Urothelium cell line (cell line): ENCODE measurements at places on chromosomes 1 and 21.

DNA sequence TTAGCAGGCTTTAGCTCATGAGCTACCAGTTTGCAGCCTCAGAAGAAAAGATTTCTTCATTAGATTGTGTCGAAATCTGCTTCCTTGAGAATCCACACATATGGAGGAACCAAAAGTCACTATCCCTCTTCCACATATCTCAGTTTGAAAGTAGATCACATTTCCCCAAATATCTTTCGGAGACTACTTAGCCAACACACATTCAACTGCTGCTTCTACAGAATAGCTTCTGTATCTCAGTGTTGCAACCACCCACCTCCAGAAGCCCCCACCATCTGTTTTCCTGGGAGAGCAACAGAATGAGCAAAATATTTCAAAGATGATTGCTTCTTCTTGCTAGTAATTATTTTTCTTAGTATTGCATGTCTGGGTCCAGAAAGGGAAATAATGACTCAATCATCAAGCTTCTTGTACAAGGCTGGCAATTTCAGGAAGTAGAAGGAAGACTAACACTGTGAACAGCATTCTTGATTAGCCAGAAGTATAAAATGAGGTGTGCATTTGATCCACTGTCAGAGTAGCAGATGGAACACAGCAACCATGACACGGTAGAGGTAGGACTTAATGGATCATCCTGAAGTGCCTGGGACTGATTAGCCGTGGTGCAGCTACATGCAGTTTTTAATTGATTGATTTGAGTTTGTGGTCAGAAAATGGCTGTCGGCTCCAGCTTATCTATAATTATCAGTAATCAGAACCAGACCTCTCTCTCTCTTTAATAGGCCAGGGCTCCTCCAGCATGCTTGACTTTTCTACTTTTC, 24.9 kb downstream of the ZC3H11B start:
- DNase-seq, result no peak

GRCh38 chr1:235357485-235358373, 9.5 kb upstream of the TBCE start:
- DNase-seq, result no peak

GRCh38 chr1:55051169-55051568, 11.8 kb downstream of the PCSK9 start:
- no peak for DNase-seq

DNA sequence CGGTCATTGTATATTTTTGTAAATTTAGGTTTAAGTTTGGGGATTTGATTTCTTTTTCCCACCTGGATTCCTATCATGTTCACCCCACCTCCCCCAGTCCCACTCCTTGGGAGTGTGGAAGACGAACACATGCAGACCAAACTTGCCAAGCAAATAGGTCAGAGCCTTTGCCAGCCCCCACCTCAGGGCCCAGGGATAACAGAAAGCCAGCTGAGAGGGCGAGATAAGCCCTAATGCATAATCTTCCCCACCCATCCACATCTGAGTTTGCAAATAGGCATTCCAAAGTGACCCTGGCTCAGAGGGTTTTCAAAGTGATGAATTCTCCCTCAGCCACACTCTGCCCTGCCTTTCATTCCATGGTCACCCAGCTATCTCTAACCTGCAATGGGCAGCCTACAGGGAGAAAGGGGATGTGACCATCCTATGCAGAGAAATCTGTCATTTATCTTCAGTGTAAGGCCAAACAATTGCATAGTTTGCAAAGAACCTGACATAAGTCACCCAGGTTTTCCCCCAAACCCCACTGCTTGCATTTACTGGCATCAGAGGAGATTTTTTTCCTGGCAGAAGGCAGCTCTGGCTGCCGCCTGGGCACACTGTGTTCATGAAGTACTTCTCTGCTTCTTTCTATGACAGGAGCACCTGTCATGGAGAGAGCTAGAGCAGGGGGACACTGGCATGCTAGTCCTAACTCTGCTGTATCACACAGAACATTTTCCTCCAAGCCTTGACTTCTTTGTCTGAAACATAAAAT, 69.0 kb upstream of the NFIA start:
- no peak for DNase-seq

DNA sequence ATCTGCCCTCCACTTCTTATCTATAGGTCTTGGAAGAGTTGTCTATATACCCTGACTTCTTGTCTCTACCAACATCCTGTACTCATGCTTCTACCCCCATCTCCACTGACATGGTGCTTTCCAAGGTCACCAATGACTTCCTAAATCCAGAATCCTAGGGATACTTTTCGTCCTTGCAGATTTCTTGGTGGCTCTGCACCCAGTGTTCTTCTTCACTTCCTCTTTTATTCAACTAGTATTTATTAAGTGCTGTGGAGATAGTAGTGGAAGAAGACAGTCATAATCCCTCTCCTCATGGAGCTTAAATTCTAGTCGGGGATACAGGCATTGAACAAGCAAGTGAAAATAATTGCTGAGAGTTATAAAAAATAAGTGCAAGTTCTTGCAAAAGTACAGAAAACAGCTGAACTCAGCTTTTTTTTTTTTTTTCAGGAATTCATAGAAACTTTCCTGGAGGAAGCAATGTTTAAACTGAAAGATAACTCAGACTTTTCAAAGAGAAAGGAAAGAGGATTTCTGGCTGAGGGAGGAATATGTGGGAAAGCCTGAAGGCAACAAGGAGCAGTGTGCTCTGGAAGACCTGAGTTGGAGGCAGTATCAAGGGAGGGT, 38.2 kb upstream of the CYP4B1 start:
- DNase-seq, result no peak

DNA sequence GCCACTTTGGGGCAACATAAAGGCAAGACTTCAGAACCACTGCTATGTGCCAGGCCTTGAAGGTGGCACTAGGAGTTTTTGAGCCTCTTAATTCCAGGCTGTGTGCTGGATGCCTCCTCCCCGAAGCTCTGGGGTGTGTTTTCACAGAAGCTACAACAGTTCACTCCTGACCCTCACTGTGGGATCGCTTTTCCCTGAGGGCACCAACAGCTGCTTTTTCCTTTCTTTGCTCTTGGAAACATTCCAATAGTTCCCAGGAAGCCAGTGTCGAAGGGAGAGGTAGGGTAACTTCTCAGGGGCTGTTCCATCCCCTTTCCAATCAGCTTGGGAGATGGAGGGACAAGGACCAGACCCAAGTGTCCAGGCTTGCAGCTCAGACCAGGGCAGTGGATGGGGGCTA, 153.4 kb downstream of the C1orf94 start:
- no peak for DNase-seq

DNA sequence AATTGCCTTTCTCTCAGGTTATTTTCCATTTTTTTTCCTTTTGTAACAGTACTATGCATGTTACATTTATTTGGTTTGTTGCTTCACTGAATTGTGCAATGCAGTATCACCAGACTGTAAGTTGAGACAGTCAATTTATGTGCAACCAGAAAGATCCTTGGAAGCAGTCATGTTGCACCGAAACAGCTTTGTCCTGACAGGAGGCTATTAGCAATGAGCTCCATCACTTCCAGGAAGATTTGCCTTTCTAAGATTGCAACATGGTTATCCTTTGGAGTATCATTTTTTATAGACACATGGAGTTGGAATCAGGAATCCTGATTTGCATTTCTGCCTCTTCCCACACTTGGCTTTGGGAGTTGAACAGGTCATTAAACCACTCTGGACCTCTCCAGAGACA, 84.5 kb upstream of the ST6GALNAC5 start:
- DNase-seq, result no peak

- no peak for DNase-seq
Measured at GRCh38 chr1:116164150-116164549, 53.0 kb downstream of the MAB21L3 start.

- no peak for DNase-seq
Measured at GRCh38 chr1:235527196-235527814, 23.1 kb upstream of the B3GALNT2 start.

- DNase-seq, result no peak
Measured at GRCh38 chr1:24640288-24640687, 2.8 kb upstream of the SRRM1 start.

DNA sequence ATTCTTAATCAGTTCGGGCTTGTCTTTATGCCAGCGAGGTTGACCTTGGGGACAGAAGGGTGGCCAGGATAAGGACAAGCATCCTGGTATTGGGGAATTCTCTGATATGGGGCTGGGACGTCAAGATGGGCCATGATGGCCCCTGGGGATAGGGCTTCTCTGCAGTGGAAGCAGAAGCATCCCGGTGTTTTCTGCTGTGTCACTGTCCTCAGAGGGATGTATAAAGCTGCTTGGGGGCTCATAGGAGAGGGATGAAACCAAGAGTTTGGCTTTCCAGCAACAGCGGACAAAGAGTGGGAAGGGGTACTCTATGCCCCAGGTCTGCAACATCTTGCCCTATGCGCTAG, 1.4 kb upstream of the ATP1B1 start:
- DNase-seq, result no peak

- DNase-seq, result no peak
Measured at GRCh38 chr1:44723496-44724295, 7.3 kb downstream of the RNU5D-1 start.
